IPS-NIHi11 (cell line): ENCODE measurements at places on chromosomes 13 and 19.
A peak's percentile ranks its signal among the peaks of the same experiment; 100 is the strongest.

DNA sequence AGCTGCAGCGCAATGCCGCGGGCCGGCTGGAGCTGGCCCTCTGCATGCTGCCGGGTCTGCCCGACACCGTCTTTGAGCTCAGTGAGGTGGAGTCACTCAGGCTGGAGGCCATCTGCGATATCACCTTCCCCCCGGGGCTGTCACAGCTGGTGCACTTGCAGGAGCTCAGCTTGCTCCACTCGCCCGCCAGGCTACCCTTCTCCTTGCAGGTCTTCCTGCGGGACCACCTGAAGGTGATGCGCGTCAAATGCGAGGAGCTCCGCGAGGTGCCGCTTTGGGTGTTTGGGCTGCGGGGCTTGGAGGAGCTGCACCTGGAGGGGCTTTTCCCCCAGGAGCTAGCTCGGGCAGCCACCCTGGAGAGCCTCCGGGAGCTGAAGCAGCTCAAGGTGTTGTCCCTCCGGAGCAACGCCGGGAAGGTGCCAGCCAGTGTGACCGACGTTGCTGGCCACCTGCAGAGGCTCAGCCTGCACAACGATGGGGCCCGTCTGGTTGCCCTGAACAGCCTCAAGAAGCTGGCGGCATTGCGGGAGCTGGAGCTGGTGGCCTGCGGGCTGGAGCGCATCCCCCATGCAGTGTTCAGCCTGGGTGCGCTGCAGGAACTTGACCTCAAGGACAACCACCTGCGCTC lies 3.8 kb upstream of the MAP2K7 start:
- no peak for DNase-seq

- no peak for DNase-seq
These were observed 21.4 kb downstream of the BBC3 start for GRCh38 chr19:47209319-47210179.

GRCh38 chr19:27744926-27745768 lies 1467.8 kb downstream of the UQCRFS1 start:
- no peak for DNase-seq

GRCh38 chr13:100611678-100612492 lies 23.3 kb upstream of the GGACT start:
- no peak for DNase-seq

DNA sequence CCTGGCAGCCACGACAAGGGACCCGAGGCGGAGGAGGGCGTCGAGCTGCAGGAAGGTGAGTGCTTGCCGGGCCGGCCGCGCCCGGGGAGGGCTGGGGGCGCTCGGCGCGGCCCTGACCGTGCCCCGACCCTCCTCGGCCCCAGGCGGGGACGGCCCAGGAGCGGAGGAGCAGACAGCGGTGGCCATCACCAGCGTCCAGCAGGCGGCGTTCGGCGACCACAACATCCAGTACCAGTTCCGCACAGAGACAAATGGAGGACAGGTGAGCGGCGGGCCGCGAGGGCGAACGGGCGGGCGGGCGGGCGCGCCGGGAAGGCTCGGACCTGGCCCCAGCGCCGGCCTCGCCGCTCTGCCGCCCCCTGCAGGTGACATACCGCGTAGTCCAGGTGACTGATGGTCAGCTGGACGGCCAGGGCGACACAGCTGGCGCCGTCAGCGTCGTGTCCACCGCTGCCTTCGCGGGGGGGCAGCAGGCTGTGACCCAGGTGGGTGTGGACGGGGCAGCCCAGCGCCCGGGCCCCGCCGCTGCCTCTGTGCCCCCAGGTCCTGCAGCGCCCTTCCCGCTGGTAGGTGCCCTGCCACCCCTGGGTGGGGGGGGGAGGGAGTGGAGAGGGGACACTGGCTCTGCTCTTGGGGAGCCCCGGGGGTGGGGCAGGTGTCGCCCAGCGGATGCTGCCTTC lies 816 bp downstream of the USF2 start:
- DNase-seq, result peak; percentile 94

DNA sequence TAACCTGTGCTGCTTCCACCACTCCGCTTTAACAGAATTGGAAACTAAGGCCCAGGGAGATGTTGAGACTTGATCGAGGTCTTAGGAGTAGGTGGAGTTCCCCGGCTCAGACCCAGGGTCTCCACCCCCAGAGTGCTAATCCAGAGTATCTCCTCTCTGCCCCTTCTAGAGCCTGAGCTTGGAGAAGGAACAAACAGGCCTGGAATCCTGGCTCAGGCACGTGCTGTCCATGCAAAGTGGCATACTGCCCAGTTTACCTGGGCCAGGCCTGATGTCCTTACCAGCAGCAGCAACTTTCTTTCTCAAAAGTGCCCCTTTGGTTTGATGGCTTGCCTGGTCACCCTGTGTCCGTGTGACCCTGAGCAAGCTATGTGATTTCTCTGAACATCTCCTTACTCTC lies 3.7 kb downstream of the SYNGR4 start:
- DNase-seq, result no peak

GRCh38 chr19:508204-509150 lies 1.2 kb downstream of the TPGS1 start:
- DNase-seq, result no peak

DNA sequence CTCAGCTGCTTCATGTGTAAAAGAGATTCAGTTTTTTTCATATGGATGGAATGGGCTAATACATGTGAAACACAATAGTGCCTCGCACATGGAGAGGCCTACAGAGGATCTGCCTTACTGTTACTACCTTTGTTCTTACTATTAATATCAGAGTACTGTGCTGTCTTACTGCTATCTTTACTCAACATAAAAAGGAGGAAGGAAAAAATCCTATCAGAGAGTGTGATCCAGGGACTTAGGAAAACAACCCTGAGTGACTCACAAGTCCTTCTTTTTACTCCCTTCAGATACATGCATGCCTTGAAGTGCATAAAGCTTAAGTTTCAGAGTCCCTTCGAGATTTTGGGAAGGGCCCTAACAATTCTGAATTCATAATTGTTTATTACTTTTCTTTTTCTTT lies 136.8 kb downstream of the TBC1D4 start:
- DNase-seq, result no peak

GRCh38 chr13:108213946-108214345 lies 1.4 kb downstream of the LIG4 start:
- no peak for DNase-seq

GRCh38 chr19:19071897-19072296 lies 8.1 kb downstream of the SLC25A42 start:
- DNase-seq, result no peak

DNA sequence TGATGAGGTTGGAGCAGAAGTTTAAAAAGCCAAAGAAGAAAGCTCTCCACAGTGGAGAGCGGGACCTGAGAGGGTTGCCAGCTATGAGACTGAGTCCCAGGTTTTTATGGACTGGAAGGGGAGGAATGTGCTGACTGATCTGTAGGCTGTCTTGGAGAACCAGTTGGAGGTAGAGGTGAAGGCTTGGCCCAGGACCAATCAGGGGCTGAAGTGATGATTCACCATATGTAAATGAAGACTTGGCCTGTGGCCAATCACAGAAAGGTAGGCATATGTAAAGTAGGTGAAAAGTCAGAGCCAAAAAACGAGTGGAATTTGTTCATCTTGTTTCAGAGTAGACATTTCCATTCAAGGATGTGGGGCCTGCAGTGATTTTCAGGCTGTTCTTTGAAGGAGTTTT lies 17.5 kb upstream of the KBTBD6 start:
- no peak for DNase-seq

- DNase-seq, result no peak
These were observed 17.1 kb downstream of the ZNF546 start for GRCh38 chr19:40013991-40014390.

- no peak for DNase-seq
These were observed 316 bp upstream of the ZNF530 start for GRCh38 chr19:57599377-57599760.

GRCh38 chr13:110340812-110341444 lies 33.8 kb downstream of the COL4A2 start:
- DNase-seq, result no peak

DNA sequence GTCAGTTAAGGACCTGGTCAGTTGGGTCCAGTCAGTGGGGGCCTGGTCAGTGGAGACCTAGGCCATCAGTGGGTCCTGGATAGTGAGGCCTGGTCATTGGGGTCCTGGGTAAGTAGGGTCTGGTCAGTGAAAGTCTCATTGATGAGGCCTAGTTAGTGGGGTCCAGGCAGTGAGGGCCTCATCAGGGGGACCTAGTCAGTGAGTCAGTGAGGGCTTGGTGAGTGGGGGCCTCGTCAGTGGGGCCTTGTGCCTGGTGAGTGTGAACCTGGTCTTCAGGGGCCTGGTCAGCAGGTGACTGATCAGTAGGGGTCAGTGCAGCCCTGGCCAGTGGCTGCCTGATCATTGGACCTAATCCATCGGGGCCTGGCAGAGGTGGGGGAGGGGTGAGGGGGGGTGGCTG lies 42.6 kb upstream of the TPM4 start:
- peak; percentile 2 for DNase-seq

GRCh38 chr19:45508861-45509691 lies 1.8 kb downstream of the VASP start:
- peak; percentile 84 for DNase-seq

- no peak for DNase-seq
These were observed 121.9 kb downstream of the ESD start for GRCh38 chr13:46675016-46675415.

GRCh38 chr13:40671956-40672764 lies 5.7 kb upstream of the FOXO1 start:
- DNase-seq, result peak; percentile 52

DNA sequence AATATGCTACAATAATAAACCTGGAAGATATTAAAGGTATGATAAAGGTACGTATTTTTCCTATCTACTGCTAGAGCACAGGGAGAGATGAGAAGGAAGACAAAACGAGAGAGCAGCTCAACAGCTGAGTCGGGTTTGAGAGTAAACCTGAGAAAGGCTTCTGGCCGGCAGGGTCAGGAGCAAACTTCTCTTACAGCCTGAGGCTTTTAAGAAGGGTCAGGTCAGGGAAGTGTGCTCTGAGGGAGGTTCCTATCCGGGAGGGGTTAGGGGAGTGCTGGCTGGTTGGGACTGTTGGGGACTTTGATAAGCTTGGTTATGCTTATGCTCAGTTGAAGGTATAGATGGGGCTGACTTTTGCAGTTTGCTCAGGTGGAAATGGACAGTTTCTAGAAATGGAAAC lies 77.7 kb upstream of the PRR20A start:
- DNase-seq, result no peak

- no peak for DNase-seq
These were observed 145.5 kb upstream of the MAB21L1 start for GRCh38 chr13:35621989-35622388.

DNA sequence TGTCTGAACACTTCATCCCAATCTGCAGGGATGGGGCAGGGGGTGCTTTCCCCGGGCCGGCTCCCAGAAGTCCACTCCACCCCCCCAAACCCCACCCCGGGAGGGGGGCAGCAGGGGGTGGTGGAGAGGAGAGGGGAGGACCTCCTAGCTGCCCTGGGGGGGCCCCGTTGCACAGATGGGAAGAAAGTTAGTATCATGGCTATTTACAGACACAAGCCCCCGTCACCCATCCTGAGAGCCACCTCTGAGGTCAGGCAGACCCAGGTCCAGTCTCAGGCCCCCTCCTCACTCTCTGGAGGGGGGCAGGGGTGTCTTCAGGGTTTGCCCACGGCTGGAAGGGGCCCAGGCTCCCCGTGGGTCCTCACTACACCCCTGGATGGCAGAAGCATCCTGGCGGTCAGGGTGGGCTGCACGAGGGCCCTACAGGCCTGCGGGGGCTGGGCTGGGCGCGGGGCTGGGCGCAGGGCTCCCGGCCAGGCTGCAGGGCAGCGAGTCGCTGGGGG lies 5.8 kb upstream of the REXO1 start:
- DNase-seq, result no peak

DNA sequence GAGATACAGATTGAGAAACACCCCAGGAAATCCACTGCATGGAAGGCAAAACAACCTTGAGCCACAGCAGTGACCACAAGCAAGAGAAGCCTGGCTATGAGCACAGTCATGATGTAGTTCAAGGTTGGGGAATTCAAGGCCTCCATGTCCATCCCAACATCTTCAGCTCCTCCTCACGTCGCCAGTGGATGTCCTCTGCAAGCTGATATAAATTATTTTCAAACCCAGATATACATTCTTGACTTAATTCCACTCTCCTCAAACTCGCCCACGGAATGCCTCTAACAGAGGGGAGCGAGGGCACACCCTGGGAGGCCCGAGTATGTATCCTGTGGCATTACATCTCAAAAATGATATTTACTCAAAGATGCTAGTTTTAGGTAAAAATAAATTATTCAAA lies 105.5 kb downstream of the SHISA2 start:
- no peak for DNase-seq

DNA sequence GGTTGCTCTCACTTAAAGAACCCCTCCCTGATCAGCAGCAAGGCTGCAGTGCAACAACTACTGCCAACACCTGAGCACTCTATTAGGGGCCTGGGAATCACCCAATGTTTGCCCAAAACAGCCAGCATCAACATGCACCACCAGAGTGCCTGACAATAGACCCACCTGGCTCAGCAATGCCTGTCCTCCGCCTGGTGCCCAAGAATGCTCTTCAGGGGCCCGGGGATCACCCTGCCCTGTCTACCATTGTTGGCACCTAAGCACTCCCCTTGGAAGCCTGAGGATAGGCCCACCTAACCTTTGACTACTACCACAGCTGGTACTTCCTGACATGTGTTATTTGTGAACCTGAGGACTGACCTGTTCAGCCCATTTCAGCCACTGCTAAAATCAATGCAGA lies 1363.1 kb upstream of the PRR20A start:
- DNase-seq, result no peak

DNA sequence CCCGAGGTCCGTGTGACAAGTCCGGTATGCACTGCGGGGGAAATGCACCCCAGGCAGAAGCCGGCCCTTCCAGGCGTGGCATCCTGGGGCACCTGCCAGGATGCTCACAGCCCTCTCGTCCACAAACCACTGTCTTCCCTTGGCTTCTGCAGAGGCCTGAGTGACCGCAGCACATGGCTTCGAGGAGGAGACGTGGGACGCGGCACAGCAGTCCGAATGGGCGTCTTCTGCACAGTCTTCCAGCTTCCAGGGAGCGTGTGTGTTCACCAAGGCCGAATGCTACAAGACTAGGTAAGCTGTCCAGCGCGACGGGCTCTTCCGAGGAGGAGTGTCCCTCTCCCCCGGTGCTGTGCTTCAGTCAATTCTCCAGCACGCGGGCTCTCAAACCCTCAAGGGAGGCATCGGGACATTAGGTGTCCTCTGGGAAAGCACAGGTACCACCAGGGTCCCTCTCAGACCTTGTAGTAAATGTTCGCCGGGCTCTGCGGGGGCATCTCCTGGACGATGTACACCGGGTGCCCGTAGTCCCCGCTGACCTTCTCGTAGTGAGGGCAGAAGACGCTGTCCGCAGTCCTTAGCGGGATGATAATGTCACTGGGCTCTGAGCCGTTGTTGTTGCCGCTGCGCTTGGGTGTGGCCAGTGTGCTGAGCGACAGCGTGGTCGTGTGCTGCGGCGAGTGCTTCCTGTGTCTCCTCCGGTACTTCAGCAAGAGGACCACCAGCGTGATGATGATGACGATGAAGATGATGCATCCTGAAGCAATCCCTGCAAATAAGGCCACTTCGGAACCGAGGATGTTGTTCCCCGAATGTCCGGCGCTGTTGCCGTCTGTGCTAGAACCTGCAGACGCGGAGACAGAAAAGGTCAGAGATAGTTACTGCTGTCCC lies 42.6 kb downstream of the EFNB2 start:
- DNase-seq, result no peak

- DNase-seq, result no peak
These were observed 225.0 kb downstream of the TBC1D4 start for GRCh38 chr13:75256922-75257321.
